Testis (tissue), 5 donors: ENCODE measurements at places on chromosomes 5 and 9. TPM values are rescaled to one million over a fixed set of nuclear protein-coding genes. Genes with fewer than 3 reads are reported as not detected.

The FAT2 gene
- 10.3 TPM for total RNA-seq

The INSL4 gene
- not detected for total RNA-seq

DNA sequence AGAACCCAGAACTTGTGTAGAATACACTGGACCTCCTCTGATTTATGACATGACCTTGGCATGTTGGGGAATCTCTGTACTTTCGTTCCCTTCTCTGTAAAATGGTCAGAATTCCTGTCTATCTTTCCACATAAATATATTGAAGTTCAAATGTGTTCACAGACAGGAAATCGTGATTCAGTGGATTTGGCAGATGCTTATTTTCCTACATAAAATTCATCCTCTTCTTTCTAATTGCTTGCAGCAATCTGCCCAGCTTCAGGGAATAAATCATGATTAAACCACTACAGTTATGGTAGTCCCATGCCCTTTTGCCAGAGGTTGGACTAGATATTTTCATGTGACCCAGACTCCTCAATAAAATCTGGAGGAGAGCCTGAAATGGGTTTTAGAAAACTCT, 52.1 kb upstream of the ARL15 start:
- H3K4me1 ChIP-seq: peaks cover 22% of the 10 kb centered on the region
- no peak for DNase-seq
- no peaks in the 10 kb centered on the region for H3K27me3 ChIP-seq
- H3K4me3 ChIP-seq: no peak overlapping the region
- no peaks in the 10 kb centered on the region for H3K36me3 ChIP-seq

The CTXN3 gene
- total RNA-seq: 0.24 TPM

- H3K36me3 ChIP-seq: no peaks in the 10 kb centered on the region
- DNase-seq: no peak
- H3K4me1 ChIP-seq: peaks cover 14% of the 10 kb centered on the region
- no peak overlapping the region for H3K27ac ChIP-seq
- no peaks in the 10 kb centered on the region for H3K27me3 ChIP-seq
These were observed 13.7 kb downstream of the DOCK2 start for GRCh38 chr5:169650701-169651331.

DNA sequence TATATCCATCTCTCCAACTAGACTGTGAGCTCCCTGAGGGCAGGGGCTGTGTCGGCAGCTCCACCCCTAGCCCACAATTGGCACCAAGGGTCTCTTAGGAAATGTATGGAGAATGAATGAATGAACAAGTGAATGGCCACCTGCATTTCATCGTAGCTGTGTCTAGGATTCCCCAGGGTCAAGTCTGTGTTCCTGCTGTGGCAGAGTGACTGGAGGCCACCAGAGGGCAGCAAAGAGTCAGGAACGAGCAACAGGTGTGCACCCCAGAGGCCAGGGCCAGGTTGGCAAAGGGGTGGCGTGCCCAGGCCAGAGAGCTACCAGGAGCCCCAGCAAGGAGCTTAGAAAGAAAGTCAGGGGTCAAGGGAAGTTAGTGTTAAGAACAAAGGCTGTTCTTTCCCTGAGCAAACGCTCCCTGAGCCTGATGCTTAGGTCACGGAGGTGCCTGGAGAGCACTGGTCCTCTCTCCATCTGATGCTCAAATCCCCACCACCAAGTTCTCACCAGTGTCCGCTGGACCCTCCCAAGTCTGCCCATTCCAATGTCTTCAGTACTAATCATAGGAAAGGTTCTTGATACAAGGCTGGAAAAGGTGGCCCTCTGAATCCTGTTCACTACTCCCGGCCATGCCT, 160.7 kb downstream of the PAX5 start:
- H3K4me1 ChIP-seq: no peaks in the 10 kb centered on the region
- DNase-seq: peak; percentile 77
- H3K27me3 ChIP-seq: no peaks in the 10 kb centered on the region
- no peak overlapping the region for H3K27ac ChIP-seq

- H3K27ac ChIP-seq: no peak overlapping the region
- no peak overlapping the region for H3K4me3 ChIP-seq
- no peaks in the 10 kb centered on the region for H3K27me3 ChIP-seq
- no peak for DNase-seq
- H3K4me1 ChIP-seq: no peaks in the 10 kb centered on the region
These were observed 179.4 kb downstream of the CFAP90 start for GRCh38 chr5:7671381-7671993.

GRCh38 chr9:12272471-12273120, 420.6 kb upstream of the TYRP1 start:
- no peaks in the 10 kb centered on the region for H3K36me3 ChIP-seq
- no peak overlapping the region for H3K4me3 ChIP-seq
- DNase-seq: no peak
- H3K4me1 ChIP-seq: no peaks in the 10 kb centered on the region

The PCDHGA4 gene
- total RNA-seq: 21.0 TPM

- no peaks in the 10 kb centered on the region for H3K36me3 ChIP-seq
- H3K27ac ChIP-seq: no peak overlapping the region
- DNase-seq: no peak
- H3K4me1 ChIP-seq: peaks cover 7% of the 10 kb centered on the region
- H3K27me3 ChIP-seq: no peaks in the 10 kb centered on the region
These were observed 188.5 kb downstream of the DAB2IP start for GRCh38 chr9:121839726-121840500.

The CCDC187 gene
- total RNA-seq: 13.8 TPM
